CD4-positive, alpha-beta T cell treated with Interleukin-10 for 1 hour (primary cell): ENCODE measurements at places on chromosomes 16 and 17.

DNA sequence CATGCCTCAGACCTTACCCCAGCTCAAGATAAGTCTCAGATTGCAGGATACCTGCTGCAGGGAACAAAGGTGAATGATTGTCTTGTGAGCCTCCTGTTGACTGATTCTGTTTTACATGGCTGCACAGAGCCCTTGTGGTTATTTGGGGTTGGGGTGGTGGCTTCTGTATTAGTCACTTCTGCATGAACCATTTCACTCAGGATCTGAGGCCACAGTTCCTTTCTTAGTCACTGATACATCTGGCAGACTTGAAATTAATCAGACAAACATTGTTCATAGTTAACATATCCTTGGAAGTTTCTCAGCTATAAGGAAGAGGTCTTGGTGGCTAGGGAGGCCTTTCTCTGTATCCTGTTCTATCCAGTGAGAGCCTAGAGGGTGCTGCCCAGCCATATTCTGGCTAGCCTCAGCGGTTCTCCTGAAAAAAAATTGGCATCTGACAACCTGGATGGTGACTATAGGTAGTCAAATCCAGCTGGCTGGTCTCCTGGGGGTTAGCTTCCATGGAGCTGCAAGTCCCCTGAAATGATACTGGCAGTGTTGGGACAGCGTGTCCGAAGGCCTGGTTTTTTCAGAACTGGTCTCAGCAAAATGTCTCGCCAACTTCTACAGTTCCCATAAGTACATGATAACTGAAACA lies 8.4 kb upstream of the PLK1 start:
- no peak for DNase-seq

DNA sequence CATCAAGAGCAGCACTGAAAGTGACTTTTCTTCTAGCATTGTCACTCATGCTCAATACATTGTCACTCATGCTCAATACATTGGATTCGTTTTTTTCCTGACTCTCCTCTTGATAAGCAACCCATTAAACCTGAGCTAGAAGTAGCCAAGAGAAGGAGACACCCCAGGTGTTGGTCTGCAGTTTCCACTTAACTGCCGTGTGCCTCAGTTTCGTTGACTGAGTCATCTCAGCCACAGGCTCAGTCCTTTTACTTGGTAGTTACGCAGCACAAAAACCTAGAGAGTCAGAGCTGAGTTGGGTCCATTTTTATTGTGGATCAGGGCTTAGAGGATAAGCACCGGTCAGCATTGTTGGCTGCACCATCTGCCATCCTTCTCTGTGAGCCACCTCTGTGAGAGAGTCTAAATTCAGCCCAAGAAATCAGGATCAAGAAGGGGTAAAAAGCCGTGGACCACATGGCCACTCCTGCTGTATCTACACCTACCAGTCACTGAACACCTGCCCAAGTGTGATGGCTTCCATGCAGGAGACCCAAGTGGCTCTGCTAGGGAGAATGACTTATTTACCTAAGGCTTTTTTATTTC lies 11.3 kb downstream of the GINS2 start:
- no peak for DNase-seq

- DNase-seq, result no peak
These were observed 32.1 kb downstream of the ZFHX3 start for GRCh38 chr16:73015612-73016487.

DNA sequence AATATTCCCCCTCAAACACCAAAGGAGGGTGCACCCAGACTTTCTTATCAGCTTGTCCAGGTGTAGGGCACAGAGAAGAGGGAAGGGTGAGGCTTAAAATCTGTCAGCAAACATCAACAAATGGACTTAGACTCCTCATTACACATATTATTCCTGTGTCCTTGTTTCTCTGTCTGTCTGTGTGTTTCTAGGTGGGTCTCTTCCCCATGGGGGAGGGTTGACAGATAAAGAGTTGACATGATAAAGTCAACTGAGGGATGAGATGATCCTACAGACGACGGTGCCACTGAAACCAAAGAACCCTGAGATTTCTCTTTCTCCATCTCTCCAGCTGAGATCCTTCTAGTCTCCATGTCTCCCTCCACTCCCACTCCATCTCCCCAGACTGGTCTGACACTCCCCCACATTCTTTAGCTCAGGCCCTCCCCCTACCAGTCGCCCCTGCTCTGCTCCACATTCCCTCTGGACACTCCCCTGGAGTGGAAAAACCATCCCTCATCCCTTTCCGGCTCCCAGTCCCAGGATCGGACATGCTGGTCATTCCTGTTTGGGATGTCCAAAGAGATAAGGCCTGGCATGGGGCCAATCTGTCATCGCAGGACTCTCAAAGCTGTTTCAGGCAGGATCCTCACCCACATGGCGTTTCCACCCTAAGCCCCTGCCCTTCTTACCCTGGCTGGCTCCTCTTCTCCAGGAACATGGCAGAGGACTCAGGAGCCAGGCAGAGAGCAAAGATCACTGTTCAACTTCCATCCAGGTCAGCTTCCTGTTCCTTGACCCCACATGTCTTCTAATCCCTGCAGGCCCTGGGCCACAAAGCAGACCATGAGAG lies 2.9 kb upstream of the ITGA3 start:
- DNase-seq, result no peak

- peak; percentile 27 for DNase-seq
These were observed 17.5 kb downstream of the ALOX15B start for GRCh38 chr17:8056232-8056975.

DNA sequence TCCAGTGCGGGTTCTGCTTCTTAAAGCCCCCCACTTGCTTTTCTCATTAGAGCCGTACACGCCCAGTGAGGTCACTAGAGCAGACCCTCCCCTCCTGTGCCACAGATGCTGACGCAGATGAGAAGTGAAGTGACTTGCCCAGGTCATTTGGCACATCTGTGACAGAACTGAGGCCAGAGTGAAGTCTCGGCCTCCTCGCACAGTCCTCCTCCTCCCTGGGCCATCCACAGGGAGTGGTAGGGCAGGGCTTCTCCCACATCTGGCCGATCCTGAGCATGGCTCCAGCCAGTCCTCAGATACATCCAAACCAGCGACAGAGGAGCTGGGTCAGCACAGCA lies 15.3 kb upstream of the TBX2 start:
- DNase-seq, result no peak

DNA sequence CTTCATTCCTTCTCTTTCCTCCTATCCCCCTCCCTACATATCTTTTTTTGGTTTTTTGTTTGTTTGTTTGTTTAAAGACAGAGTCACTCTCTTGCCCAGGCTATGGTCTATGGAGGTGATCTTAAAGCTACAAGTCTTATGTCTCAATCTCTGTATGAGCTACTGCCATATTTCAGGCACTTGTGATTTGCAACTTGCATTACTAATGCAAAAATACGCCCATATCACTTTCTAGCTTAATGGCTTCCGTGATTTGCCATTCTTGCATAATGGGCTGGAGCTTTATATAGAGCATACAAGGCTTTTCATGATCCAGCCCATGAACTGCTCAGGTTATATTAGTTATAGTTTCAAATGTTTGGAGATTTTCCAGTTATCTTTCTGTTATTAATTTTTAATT lies 7.5 kb downstream of the CFAP97D1 start:
- no peak for DNase-seq

DNA sequence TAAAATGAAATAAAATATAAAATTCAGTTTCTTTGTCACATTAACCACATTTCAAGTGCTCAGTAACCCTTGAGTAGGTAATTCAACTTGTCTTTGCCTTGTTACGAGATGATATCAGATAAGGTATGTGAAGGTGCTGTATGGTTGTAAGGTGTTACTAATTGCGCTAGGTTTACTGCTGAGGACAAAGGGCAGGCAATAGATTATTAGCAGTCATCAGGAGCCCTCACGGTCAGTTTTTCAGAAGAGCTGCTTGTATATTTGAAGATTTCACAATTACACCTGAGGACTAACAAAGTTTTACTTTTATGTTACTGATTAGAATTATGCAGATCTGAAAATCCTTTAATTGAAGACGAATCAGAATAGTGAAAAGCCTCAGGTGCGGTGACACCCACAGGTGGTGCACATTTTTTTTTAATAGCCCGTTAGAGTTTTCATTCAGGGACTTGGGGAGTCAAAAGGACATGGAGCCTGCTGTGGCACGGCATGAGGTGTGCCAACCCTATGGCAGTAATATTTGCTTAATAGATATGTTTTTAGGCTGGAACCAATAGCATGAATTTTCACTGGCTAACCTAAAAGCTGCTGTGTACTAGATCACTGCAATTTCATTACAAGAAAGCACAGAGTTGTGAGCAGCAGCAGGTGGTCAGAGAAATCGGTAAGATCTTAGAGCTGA lies 16.4 kb downstream of the NDEL1 start:
- no peak for DNase-seq
